ENCODE measurements at places on chromosomes 5 and 9. TPM values are rescaled to one million over a fixed set of nuclear protein-coding genes. Genes with fewer than 3 reads are reported as not detected.

DNA sequence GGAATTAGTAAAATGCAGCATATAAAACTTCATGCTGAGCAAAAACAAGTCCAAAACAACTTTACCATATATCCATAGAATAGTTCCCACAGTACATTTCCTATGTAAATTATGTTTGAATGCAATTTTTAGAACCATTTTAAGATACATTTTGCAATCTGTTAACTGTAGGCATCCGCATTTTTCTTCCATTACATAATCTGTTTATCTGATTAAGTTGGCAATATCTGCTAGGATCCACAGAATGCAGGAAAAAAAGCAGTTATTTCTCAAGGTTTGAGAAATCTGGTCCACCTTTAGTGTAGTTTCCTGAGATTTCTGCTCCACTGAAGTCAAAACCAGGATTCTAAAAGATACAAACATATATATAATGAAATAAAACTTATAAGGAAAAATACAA, 6.2 kb downstream of the NUDCD2 start:
- H3K4me1 ChIP-seq = peaks cover 18% of the 10 kb centered on the region
- H3K36me3 ChIP-seq = peaks cover 28% of the 10 kb centered on the region
- DNase-seq = no peak

GRCh38 chr5:640461-641330, 28.6 kb downstream of the CEP72 start:
- H3K4me1 ChIP-seq = no peaks in the 10 kb centered on the region
- no peak for DNase-seq
- no peak overlapping the region for H3K27ac ChIP-seq
- no peak overlapping the region for H3K4me3 ChIP-seq
- peaks cover 47% of the 10 kb centered on the region for H3K36me3 ChIP-seq

DNA sequence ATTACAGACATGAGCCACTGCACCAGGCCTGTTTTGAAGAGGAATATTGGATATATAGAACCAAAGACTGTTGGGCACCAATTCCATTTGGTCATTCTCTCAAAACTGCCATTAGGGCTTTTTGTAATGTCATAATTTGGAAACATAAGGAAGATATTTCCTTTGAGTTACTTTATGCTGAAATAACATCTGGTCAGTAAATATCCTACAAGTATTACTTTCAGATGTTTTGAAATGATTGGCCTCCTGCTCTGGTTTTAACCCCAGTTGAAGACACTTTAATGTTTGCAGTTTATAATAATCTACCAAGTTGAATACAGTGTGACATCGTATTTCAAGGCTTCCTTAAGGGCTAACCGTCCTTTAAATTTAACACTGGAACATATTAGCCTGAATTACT, 33.6 kb downstream of the LRRTM2 start:
- H3K36me3 ChIP-seq = no peaks in the 10 kb centered on the region
- no peak overlapping the region for H3K27ac ChIP-seq
- DNase-seq = no peak
- H3K27me3 ChIP-seq = no peaks in the 10 kb centered on the region
- H3K4me3 ChIP-seq = no peak overlapping the region
- no peaks in the 10 kb centered on the region for H3K4me1 ChIP-seq

- H3K36me3 ChIP-seq = no peaks in the 10 kb centered on the region
- no peak overlapping the region for H3K27ac ChIP-seq
These were observed 81.8 kb downstream of the PRDM6 start for GRCh38 chr5:123170816-123171215.

- no peak overlapping the region for H3K27ac ChIP-seq
- no peaks in the 10 kb centered on the region for H3K36me3 ChIP-seq
- no peaks in the 10 kb centered on the region for H3K4me1 ChIP-seq
- H3K4me3 ChIP-seq = no peak overlapping the region
These were observed 426.7 kb downstream of the CDK5RAP2 start for GRCh38 chr9:120153258-120153657.

GRCh38 chr5:55923865-55924500, 70.8 kb downstream of the IL6ST start:
- no peaks in the 10 kb centered on the region for H3K36me3 ChIP-seq
- no peaks in the 10 kb centered on the region for H3K27me3 ChIP-seq
- H3K27ac ChIP-seq = no peak overlapping the region

POU5F2 gene
- 4.2 TPM for total RNA-seq

DBH gene
- total RNA-seq = 0.12 TPM
